ENCODE measurements at places on chromosomes 12 and 14.

- DNase-seq = no peak
Measured at GRCh38 chr14:86243158-86243557, 713.2 kb downstream of the FLRT2 start.

DNA sequence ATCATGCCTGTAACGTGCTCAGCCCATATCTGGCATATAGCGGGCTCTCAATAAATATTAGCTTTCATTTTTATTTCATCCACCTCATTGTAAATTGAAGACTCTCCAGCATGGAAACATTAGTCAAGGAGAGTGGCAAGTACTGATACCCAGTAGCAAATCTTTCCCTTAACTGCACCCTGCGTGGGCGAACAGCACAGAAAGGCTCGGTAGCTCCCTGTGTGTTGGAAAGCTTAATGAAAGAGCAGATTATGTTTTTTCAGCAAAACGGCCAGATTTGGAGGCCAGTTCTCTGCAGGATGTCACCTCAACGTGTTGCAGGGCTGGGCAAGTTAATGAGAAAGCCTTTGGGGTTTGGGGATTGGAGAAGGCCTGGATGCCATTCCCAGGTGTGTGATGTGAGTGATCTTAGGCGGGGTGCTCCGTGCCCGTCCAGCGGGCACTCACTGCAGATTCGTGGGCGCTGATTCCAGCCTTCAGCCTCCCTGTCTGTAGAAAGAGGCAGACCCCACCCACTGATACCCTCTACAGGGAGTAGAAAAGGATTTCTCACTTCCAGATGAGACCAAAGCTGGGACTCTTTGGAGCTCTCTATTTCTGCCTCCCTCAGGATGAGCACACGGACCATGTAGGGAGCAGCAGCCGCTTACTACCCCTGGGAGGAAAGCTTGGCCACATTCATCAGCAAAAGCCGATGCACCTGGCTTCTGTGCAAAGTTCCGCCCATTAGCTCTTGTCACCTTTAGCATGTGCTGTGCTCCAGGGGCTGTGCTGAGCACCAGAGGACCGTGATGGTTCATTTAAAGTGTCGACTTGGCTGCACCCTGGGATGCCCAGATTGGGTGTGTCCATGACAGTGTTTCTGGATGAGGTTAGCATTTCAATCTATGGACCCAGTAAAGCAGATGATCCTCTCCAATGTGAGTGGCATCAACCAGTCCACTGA is 29.1 kb downstream of the C14orf132 start:
- DNase-seq = no peak

DNA sequence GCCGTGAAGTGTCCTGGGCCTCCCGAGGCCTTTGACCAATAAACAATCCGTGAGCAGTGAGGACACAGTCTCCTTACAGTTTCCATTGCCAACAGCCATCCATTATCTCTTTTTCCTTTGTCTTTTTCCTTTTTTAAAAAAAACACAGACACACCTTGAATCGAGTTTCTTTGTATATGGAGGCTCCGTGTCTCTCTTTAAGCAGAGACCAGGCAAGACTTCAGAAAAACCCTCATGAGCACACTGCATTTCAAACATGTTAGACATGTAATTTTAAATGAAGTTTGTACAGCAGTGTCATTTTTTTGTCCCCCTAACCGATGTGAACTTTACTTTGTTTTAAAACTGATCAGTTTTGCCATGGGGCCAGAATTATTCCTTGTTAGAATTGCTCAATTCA is 111.1 kb downstream of the SPTSSA start:
- no peak for DNase-seq

DNA sequence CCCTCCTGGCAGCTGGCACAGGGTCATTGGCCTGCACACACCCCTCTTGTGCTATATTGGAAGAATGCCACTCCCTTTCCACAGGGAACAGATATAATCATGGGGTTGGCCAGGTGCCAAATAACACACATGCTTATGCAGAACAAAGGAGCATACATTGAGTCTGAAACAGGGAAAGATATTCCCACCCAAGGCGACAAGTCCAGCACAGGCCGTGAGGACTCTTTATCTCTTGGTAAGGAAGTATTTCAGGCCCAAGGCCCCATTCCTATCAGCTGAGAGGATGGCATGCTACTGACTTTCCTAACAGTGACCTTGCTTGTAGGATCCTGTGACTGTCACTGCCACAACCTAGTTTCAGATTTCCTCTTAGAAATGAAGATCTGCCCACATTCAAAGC is 59.0 kb upstream of the STXBP6 start:
- DNase-seq = no peak

GRCh38 chr12:49795654-49796105 is 32.5 kb downstream of the NCKAP5L start:
- no peak for DNase-seq

GRCh38 chr14:70133461-70133860 is 55.3 kb downstream of the SLC8A3 start:
- DNase-seq = no peak

DNA sequence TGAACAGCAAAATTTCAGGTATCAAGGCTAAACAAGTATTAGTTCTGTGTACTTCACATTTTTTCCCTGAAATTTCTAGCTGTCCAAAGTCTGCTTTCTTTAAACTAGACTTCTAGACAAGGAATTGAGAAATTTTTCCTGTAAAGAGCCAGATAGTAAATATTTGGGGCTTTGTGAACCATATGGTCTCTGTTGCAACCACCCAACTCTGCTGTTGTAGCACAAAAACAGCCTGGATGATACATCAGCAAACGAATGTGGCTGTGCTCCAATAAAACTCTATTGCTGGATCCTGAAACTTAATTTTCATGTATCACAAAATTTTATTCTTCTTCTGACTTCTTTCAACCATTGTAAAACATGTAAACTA is 96.0 kb upstream of the SLC38A4 start:
- DNase-seq = no peak

GRCh38 chr14:68884031-68885030 is 91.5 kb upstream of the ZFP36L1 start:
- no peak for DNase-seq

DNA sequence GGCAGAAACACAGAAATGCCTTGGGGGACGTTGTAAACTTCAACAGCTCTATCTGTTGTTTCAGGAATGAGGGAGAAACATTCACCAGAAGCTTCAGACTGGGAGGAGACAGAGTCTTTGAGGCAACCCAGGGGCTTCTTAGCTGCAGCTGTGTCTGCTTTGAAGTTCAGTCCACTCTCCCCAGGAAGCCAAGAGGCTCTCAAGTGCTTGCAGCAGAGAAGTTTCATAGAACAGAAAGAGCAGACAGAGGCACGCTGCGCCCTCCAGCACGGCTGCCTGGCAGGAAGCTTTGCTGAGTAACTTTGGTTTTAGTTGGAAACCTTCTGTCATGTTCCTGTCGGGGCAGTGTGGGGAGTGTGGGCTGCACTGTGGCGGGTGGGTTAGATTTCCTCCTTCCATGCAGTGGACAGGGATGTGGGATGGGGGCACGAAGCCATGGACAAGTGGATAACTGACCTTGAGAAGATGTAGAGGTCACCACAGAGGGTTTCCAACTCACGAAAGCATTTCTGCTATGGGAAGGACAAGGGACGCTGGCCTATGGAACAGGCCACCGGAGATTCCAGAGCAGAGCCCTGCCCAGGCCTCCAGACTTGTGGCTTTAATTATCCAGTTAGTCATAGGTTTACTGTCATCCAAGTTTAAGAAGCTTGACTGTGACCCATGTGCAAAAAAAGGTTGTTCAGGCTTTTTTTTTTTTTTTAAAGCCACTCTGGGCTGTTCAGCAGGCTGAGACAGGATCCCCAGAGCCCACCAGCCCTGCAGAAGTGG is 107.7 kb downstream of the ARF6 start:
- no peak for DNase-seq

GRCh38 chr12:98788396-98788795 is 143.3 kb downstream of the APAF1 start:
- DNase-seq = no peak

- DNase-seq = no peak
Measured at GRCh38 chr12:103697971-103698751, 111.1 kb downstream of the STAB2 start.

DNA sequence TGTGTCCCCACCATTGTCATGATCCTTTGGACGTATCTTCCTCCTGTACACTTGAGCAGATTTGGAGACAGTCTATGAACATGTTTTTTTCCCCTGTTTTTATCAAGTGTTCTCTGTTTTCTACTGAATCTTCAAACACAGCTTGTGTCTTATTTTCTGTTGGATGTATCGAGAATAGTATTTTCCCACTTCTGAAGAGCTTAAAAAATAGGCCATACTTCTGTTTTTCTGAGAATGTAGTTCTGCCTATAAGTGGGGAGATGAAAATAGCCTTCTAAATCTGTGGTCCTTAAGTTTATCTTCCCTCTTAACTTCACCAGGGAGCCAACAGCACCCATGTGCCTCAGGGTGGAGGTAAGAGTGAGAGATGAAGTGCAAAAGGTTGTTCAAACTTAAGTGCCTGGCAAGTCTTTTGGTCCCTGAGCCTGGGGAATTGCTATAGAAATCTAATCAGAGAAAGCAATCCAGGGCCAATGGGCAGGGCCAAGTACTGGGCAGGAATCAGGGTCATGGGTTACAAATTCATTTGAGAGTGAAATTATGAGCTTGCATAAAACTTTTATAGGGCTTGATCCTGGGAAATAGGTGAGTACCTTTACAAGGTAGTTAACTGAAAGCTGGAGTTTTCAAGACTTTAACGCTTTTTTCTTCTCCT is 58.9 kb downstream of the ARF6 start:
- DNase-seq = no peak

DNA sequence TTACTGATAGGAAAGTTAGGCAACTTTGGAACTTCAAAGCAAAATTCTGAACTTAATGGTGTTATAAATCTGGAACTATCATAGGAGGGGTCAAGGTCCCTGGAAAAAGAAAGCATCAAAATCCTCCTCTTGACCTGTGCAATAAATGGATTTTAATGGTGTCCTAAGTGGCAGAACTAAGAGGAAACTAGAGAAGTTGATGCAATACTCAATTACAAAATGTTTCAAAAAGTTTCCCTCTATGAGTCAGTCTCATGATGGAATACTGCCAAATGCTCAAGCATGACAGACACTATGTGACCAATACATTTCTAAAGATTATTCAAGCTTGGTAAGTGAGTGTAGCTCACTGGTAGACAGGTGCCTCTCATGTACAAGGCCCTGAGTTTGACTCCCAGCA is 47.7 kb upstream of the ERGIC2 start:
- no peak for DNase-seq

DNA sequence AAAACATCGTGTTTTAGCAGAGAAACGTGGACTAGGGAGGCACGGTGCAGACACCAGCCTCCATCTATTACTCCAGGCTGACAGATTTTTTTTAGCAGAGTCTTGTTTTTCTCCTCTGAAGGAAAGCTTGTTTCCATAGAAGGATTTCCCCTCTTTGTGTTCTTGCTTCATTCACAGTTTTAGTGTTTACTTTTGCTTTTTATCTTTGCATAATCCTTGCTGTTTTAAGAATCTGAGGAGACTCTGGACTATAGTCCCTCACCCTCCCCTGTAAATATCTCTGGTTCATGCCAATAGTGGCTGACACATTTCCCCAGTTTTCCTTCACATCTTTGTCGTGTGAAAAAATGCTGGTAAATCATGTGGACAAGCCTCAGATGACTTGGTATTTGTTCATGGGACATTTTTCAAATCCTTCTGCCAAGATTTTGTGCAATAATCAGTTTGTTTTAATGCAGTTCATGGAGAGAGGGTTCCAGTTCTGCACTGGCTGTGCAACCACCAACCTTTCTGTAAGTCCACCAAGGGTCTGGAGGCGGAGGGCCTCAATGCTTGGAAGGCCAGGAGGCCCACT is 39.9 kb upstream of the TMCC3 start:
- no peak for DNase-seq

GRCh38 chr12:12788675-12789368 is 3.4 kb downstream of the APOLD1 start:
- no peak for DNase-seq

GRCh38 chr12:4486980-4487379 is 41.4 kb upstream of the FGF6 start:
- no peak for DNase-seq

DNA sequence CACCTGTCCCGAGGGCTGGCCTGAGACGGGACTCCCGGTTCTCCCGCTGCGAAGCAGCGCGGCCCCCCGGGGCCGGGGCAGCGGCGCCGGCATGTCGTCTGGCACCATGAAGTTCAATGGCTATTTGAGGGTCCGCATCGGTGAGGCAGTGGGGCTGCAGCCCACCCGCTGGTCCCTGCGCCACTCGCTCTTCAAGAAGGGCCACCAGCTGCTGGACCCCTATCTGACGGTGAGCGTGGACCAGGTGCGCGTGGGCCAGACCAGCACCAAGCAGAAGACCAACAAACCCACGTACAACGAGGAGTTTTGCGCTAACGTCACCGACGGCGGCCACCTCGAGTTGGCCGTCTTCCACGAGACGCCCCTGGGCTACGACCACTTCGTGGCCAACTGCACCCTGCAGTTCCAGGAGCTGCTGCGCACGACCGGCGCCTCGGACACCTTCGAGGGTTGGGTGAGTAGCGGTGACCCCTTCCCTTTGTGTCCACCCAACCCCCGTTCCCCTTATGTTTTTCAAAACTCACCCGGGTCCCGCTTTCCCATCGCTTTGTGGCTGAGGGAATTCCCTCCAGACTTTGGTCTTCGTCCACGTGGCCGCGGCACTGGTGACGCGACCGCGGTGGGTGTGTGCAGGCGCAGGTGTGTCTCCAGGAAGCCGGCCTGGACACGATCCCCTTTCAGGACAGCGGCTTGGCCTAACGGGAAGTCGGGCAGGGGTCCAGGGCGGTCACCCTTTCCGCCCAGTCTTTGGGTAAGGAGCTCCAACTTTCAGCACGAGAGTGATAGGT is 826 bp downstream of the PRKCH start:
- DNase-seq = no peak

- no peak for DNase-seq
Measured at GRCh38 chr14:71354801-71355200, 447.5 kb downstream of the PCNX1 start.

DNA sequence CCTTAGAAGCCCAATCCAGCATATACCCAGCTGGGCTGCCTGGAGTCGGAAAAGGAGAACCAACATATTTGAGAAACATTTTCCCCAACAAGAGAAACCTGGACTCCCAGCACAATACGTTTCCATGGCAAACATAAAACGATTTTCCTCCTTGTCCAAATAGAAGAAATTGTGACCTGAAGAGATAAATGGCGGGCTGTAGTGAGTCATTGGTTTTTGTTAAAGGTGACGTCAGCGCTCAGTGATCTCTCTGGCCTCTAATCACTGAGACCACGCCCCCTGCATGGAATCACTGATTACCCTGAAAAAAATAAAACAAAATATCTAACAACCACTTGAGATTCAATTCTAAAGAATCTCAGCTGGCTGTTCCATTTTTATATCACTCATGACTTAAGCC is 6.0 kb downstream of the CCDC60 start:
- DNase-seq = no peak
